Fibroblast of skin of left biceps (primary cell): ENCODE measurements at places on chromosomes 1 and 21.

DNA sequence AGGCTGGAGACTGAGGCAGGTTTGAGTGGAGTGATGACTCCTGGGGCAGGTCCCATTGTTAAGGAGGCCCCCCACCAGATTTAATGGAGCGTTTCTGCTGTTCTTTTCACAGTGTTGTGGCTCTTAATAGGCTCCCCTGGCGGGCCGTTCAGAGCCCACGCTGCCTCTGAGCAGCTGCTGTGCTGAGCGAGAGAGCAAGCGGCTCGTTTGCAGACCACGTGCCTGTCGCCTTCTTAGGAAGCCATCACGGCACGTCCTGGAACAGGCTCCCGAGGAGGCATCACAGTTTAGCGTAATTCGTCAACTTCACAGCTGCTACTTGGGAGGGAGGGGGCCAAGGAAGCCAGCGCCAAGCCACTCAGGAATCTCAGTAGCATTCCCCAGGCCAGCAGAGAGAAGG is 70.5 kb upstream of the CTTNBP2NL start:
- no peak for DNase-seq

GRCh38 chr1:65953170-65953569 is 160.5 kb downstream of the PDE4B start:
- no peak for DNase-seq

- no peak for DNase-seq
Measured at GRCh38 chr1:47937586-47938254, 59.5 kb downstream of the TRABD2B start.

GRCh38 chr1:236429715-236430274 is 35.7 kb downstream of the EDARADD start:
- no peak for DNase-seq

- no peak for DNase-seq
Measured at GRCh38 chr1:100187912-100188311, 9.9 kb upstream of the LRRC39 start.

DNA sequence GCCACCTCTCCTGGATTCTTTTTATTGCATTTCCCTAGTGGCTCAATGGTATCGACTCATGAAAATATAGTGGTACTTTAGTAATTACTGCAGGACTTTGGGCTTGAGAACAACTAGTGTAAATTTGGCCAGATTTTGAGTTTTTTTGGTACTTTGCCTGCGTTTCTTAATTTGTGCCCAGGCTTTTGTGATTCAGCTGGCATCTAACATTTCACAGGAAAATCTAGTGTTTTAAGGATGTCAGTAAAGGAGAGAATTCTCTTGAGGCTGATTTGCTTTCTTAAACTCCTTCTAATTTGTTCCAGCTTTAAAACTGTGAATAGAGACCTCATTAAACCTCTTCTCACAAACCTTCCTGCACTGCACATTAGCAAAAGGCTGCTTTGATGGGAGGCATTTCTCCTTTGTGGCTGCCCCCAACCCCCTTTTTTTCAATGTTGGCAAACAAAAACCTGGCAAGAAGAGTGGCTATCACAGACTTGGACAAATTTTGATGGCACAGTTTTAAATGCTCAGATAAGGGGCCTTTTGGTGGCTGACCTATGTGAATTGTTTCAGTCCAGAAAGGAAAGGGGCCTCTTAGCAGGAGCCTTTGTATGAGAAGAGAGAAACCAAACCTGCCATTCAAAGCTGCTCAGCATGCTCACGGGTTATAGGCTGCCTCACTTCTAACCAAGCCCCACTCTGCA is 113.4 kb upstream of the RAVER2 start:
- DNase-seq = no peak

DNA sequence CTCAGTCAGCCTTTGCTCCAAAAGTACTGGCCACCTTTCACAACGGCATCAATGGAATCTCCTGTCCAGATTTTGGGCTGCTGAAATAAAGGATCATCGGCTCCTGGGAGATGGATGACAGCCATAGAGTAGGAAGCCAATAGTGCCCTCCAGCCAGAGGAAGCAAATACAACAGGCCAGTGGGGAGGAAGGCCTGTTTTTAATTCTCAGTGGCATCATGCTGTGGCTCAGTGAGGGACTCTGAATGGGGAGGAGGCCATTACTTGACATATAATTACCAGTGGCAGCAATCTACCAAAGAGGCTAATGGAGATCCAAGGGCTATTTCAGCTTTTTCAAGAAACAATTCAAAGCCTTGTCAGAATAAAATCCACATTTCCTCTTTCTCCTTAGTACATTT is 26.7 kb downstream of the COLGALT2 start:
- DNase-seq = no peak

DNA sequence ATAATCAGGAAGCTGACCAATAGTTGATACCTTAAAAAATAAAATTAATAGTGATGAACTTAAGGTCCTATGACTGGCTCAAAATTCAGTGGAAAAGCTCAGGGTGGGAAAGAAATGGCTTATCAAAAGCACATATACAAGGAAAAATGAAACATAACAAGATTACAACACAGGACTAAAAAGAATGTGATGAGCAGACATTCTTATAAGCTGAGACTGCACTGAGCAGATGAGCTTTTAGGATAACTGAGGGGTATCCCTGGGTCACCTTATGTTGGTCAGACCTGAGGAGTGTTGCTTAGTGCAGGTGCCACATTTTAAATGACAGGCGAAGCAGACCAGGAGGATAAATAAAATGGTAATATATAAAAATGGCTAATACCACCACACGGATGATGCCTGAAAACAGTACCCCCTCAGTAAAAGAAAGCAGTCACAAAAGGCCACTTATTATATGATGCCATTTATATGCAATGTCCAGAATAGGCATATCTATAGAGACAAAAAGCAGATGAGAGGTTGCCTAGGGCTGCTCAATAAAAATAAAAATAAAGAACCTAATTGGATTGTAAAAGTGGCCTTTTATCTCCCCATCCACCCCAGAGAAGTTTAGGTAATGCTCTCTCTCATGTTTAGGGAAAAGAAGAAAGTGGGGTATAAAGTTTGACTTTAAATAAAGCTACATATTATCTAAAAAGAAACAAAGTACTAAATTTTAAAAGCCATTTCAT is 163.9 kb downstream of the SLC45A1 start:
- DNase-seq = no peak

DNA sequence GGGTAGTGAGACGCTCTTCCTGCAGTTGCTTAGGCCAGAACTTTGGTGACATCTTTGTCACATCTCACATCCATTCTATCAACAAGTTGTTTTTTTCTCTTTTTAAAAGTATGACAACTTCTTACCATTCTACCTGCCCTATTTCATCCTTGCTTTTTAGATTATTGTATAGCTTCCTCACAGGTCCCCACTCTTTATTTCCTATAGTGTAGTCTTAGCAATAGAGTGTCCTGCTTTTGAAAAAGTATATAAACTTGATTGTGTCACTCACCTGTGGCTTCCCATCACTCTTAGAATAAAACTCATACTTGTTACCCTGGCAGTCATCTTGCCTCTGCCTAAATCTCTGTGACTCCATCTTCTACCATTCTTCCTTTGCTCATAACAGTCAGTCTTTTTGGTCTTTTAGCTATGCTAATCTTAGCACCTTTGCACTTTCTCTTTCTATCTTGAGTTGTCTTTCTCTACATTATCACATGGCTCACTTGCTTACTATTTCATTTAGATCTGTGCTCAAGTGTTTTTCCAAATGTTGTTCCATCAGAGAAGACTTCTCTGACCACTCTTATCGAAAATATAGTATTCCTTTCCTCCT is 9.5 kb downstream of the CDC73 start:
- DNase-seq = no peak

DNA sequence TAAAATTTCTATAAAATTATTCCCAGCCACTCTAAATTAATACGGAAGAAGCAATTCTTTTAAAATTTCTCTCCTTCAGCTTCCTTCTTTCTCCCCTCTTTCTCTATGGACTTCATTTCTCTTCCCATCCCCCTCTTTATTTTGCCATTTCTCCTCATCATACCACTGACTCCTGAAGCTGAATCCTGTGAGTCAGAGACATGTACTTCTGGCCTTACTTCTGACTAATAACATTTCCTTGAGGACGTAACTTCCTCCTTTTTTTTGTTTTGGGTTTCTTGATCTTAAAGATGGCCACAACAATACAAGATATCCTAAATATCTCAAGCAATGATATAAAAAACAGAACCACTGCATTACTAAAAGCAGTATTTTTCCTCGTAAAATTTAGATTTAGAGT is 63.6 kb upstream of the DENND1B start:
- peak; percentile 42 for DNase-seq

DNA sequence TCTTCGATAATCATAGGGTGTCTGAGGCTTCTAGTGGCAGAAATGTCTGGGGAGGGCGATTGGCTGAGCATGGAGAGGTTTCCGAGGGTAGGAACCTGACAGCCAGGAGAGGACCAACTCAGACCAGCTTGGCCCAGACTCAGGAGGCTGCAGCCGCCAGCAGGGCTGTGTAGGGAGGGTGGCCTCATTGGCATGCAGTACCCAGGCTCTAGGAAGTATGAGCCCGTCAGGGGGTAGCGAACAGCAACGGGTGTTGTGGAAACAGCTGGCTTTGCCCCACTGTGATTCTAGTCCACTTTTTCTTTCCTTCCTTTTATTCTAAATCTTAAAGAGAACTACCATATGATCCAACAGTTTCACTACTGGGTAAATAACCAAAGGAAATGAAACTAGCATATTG is 103.3 kb downstream of the DIRAS3 start:
- no peak for DNase-seq

- no peak for DNase-seq
Measured at GRCh38 chr1:47585141-47585902, 147.5 kb downstream of the FOXD2 start.

GRCh38 chr1:116420417-116421200 is 47.6 kb downstream of the ATP1A1 start:
- no peak for DNase-seq

- DNase-seq = no peak
Measured at GRCh38 chr1:109704173-109704572, 7.9 kb upstream of the GSTM5 start.

- no peak for DNase-seq
Measured at GRCh38 chr1:236397173-236397759, 3.2 kb downstream of the EDARADD start.

DNA sequence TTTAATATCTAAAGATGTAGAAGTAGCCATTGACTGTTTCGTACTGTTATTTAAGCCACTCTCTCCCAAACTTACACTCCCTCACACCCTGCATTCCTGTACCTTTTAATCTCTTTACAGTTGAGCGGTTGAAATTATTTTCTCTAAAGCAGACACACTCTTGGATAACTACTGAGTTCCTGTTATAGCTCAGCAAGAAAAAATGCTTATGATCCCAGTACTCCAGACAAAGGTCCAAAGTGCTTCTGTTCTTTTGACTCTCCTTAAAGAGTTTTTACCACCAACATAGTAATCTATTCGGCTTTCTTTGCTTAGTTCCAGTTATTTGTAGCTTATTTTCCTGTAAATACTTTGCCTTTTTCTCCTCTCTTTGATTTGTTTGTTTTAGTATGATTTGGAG is 100.1 kb downstream of the ATF6 start:
- no peak for DNase-seq

DNA sequence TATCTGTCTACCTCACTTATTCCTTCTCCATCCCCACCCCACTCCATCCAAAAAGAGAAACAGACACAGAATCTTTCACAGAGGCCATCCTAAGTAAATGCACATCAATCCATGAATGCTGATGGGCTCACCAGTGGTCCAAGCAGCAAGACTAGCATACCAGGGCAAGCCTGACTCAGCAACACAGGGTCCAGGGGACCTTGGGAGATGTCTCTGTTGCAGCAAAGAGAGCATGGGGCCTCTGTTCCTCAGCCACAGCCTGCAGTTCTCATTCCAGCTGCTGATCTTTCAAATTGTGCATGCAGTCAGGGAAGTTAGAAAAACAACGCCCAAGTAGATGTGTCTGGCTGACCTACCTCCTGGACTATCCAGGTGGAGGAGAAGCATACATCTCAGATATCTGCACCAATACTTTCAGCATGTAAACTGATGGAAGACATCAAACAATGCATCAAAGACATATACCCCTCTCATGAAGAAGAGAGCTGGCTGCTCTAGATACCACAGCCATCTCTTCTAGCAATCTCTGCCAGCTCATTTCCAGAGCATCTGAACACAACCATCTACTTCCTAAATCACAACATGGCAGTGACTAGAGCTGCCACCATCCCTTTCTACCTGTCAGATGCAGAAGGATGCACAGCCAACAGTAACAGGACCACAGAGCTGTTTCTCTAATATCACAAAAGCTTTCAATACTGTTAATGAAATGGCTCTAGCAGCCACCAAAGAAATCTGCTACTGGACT is 54.5 kb downstream of the CD34 start:
- DNase-seq = no peak

GRCh38 chr1:204150702-204151551 is 917 bp downstream of the ETNK2 start:
- DNase-seq = no peak

- peak; percentile 54 for DNase-seq
Measured at GRCh38 chr1:94863297-94863911, 43.2 kb downstream of the SLC44A3 start.

GRCh38 chr1:200108659-200109058 is 81.1 kb downstream of the NR5A2 start:
- no peak for DNase-seq
